ENCODE measurements at places on chromosomes 3 and 15. TPM values are rescaled to one million over a fixed set of nuclear protein-coding genes. Genes with fewer than 3 reads are reported as not detected.

Gene DUOXA2
- not detected for total RNA-seq

Gene GRK7
- not detected for total RNA-seq

Gene GP5
- total RNA-seq, result not detected

Gene GOLGA8G
- not detected for total RNA-seq

Gene COL6A6
- not detected for total RNA-seq

Gene ALDH1A2
- total RNA-seq, result 0.92 TPM

Gene CCDC9B
- total RNA-seq, result 0.19 TPM

Gene TRH
- not detected for total RNA-seq

Gene BSN
- total RNA-seq, result 0.15 TPM

Gene CLSTN2
- total RNA-seq, result 0.05 TPM

Gene GNB5
- 16.8 TPM for total RNA-seq

GRCh38 chr3:98482717-98483482 lies 14.6 kb upstream of the OR5K2 start:
- no peak overlapping the region for H3K4me3 ChIP-seq
- no peaks in the 10 kb centered on the region for H3K4me1 ChIP-seq
- H3K27me3 ChIP-seq, result no peaks in the 10 kb centered on the region
- H3K27ac ChIP-seq, result no peak overlapping the region

- DNase-seq, result no peak
- peaks cover 15% of the 10 kb centered on the region for H3K4me1 ChIP-seq
- H3K27me3 ChIP-seq, result no peaks in the 10 kb centered on the region
- H3K36me3 ChIP-seq, result no peaks in the 10 kb centered on the region
- H3K27ac ChIP-seq, result no peak overlapping the region
Measured at GRCh38 chr15:70526221-70526973, 237.0 kb downstream of the UACA start.

- no peak overlapping the region for H3K27ac ChIP-seq
- H3K4me3 ChIP-seq, result no peak overlapping the region
- H3K27me3 ChIP-seq, result no peaks in the 10 kb centered on the region
- H3K4me1 ChIP-seq, result no peaks in the 10 kb centered on the region
- H3K36me3 ChIP-seq, result peaks cover 7% of the 10 kb centered on the region
- no peak for DNase-seq
Measured at GRCh38 chr3:197546307-197547085, 9.3 kb downstream of the BDH1 start.

DNA sequence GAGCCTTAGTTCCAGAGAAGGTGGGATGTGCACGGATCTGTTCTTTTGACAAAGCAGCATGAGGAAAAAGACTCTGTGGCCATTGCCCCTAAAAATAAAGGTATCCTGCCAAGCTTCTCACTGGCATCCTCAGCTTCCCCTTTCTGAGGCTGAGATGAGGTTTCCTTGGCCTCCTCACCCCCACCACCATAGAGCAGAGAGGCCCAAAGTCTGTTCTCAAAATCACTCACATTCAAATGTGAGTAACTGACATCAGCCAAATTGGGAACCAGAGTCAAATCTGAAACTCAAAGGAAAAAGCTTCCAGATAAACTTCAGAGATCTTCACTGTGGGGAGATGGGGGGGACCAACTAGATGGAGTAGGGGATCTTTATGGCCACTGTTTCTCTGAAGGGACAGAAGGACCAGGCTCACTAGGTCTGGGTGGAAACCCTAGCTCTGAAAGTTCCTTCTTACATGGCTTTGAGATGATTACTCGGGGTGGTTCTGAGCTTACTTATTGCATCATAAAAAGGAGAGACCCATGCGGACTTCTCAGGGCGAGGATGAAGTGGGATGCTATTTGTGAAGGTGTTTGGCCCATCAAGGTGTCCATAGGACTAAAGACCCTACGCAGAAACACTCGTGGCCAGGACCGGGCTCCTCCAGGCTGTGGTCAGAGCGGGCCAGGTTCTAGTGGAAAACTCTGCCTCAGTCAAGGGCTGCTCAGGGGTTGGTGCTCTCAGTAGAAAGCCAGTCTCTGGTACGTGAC lies 61.5 kb upstream of the MEF2A start:
- DNase-seq, result no peak
- no peaks in the 10 kb centered on the region for H3K36me3 ChIP-seq
- H3K27ac ChIP-seq, result peak overlapping the region; percentile 95
- H3K27me3 ChIP-seq, result no peaks in the 10 kb centered on the region
- peaks cover 73% of the 10 kb centered on the region for H3K4me1 ChIP-seq

- DNase-seq, result no peak
- H3K27me3 ChIP-seq, result no peaks in the 10 kb centered on the region
- H3K27ac ChIP-seq, result no peak overlapping the region
- no peak overlapping the region for H3K4me3 ChIP-seq
- H3K4me1 ChIP-seq, result no peaks in the 10 kb centered on the region
Measured at GRCh38 chr3:9826815-9827573, 16.8 kb downstream of the RPUSD3 start.

- H3K4me3 ChIP-seq, result no peak overlapping the region
- no peaks in the 10 kb centered on the region for H3K27me3 ChIP-seq
- no peaks in the 10 kb centered on the region for H3K4me1 ChIP-seq
Measured at GRCh38 chr3:184348057-184348382, 10.6 kb downstream of the FAM131A start.

- no peak overlapping the region for H3K4me3 ChIP-seq
- H3K4me1 ChIP-seq, result peaks cover 59% of the 10 kb centered on the region
- H3K36me3 ChIP-seq, result peaks cover 16% of the 10 kb centered on the region
- no peaks in the 10 kb centered on the region for H3K27me3 ChIP-seq
- no peak overlapping the region for H3K27ac ChIP-seq
Measured at GRCh38 chr15:100926258-100926657, 7.1 kb downstream of the LRRK1 start.

- H3K27ac ChIP-seq, result no peak overlapping the region
- H3K36me3 ChIP-seq, result no peaks in the 10 kb centered on the region
- no peak for DNase-seq
- no peak overlapping the region for H3K4me3 ChIP-seq
- no peaks in the 10 kb centered on the region for H3K27me3 ChIP-seq
- H3K4me1 ChIP-seq, result no peaks in the 10 kb centered on the region
Measured at GRCh38 chr3:31013090-31013489, 118.6 kb upstream of the GADL1 start.

- H3K27ac ChIP-seq, result no peak overlapping the region
- H3K36me3 ChIP-seq, result no peaks in the 10 kb centered on the region
- peak overlapping the region; percentile 58 for H3K4me3 ChIP-seq
- peaks cover 14% of the 10 kb centered on the region for H3K4me1 ChIP-seq
- no peaks in the 10 kb centered on the region for H3K27me3 ChIP-seq
- DNase-seq, result no peak
Measured at GRCh38 chr15:67967871-67968431, 86.2 kb upstream of the PIAS1 start.

DNA sequence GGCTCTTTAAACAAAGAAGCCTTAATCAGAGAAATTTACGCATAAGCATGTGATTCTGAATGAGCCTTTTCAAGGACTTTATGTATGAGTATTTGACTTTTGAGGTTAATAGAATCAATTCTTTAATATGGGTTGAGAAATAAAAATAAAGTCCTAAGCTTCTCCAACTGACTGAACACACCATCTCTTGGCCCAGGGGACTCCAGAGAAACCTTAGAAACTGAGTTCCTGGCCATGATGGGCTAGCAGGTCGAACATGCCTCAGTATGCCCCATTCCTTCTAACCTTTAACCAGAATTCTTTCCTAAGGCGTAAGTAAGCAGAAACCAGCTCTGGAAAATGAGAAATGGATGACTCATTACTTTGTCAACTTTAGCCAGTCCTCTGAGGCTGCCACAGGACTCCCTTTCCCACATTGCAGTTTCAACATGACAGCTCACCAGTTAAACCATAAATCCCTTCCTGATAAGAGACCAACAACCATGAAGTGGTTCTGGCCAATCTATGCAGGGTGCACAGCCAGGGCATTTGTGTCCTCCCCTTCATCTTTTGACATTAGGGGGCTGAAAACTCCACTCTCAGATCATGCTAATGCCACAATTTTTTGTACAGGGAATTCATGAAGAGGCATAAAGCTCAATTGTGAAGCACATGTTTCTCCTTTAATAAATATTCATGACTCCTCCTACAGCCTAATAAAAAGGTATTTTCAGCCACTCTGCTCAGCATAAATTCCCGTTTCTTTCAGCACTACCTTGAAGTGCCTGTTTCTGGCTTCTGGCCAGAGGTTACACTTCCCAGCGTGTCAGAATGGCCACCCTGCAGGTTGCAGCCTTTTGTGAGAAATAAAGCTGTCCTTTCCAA lies 33.3 kb downstream of the TM4SF18 start:
- H3K27ac ChIP-seq, result no peak overlapping the region
- no peaks in the 10 kb centered on the region for H3K27me3 ChIP-seq
- no peaks in the 10 kb centered on the region for H3K4me1 ChIP-seq
- peak; percentile 16 for DNase-seq

DNA sequence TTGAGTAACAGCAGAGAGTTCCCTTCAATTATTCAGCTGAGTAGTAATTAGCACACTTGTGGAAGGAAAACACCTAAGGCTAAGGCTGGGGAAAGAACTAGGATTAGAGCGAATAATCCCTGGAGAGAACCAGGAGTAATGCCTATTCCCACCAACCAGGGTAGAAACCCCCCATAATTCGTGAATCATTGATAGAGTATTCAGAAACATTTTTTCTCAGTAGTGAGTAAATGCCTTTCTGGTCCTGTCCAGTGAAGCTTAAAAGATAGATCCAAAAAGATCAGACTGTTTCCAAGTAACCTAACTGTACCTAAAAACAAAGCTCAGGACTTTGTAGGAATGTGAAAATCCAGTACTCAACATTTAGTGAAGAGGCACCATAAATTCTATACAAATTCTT lies 71.2 kb downstream of the DGKG start:
- H3K36me3 ChIP-seq, result no peaks in the 10 kb centered on the region
- no peaks in the 10 kb centered on the region for H3K27me3 ChIP-seq
- no peak for DNase-seq
- no peak overlapping the region for H3K27ac ChIP-seq
- no peaks in the 10 kb centered on the region for H3K4me1 ChIP-seq
- H3K4me3 ChIP-seq, result no peak overlapping the region

- H3K27me3 ChIP-seq, result no peaks in the 10 kb centered on the region
- H3K4me3 ChIP-seq, result no peak overlapping the region
- no peaks in the 10 kb centered on the region for H3K36me3 ChIP-seq
- no peak for DNase-seq
- H3K4me1 ChIP-seq, result peaks cover 6% of the 10 kb centered on the region
- no peak overlapping the region for H3K27ac ChIP-seq
Measured at GRCh38 chr3:184011230-184011876, 6.3 kb downstream of the ABCC5 start.

DNA sequence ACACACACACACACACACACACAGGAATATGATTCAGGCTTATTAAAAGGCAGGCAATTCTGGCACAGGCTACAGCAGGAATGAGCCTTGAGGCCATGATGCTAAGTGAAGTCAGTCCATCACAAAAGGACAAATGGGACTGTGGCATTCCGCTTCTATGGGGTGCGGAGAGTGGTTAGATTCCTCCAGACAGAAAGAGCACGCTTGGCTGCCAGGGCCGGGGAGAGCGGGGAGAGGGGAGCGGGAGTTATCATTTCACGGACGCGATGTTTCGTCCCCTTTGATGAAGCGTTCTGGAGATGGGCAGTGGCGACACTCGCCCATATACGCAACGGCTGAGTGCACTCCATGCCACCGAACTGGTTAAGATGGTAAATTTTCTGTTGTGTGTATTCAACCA lies 58.5 kb upstream of the FAM174B start:
- DNase-seq, result no peak
- peak overlapping the region; percentile 64 for H3K4me3 ChIP-seq
- H3K27me3 ChIP-seq, result no peaks in the 10 kb centered on the region

DNA sequence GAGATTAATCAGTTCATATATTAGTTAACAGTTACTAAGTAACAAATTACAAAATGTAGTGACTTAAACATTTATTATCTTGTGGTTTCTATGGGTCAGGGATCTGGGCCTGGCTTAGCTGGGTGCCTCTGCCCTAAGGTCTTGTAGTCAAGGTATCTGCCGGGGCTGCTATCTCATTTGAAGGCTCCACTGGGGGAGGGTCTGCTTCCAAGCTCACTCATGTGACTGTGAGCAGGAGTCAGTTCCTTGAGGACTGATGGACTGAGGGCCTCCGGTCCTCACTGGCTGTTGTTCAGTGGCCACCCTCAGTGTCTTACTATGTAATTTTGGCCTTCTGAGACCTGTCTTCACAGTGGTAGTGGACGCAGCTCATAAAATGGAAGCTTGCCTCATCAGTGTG lies 135.9 kb upstream of the PLXNA1 start:
- H3K36me3 ChIP-seq, result no peaks in the 10 kb centered on the region
- no peak overlapping the region for H3K4me3 ChIP-seq
- no peak overlapping the region for H3K27ac ChIP-seq
- no peak for DNase-seq

DNA sequence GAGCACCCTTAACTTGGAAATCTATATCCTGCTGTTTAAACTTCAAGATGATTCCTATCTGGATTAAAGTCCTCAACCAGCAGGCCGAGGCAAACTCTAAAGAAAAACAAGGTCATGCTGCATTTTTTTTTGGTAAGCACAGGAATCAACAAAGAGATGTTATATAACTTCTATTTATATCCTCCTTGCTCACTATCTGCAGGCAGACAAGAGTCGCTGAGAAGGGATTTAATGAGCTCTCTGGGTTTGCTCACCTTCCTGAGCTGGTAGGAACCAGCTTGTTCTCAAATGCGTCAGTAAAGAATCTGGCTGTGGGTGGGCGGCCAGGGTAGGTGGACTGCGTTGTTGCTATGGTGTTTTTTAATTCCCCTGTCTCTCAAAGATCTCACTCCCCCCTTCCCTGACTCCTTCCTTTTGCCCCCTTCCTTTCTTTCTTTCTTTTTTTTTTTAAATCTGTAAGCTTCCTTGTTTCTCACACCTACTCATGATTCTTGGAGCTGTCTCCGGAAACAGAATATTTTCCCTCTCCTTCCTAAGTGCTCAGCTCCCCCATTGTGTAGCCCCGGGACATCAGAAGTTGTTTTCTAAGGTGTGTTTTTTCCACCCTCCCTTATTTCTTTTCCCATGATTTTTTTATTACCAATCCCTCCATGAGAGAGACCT lies 228.8 kb upstream of the BHLHE40 start:
- H3K27ac ChIP-seq, result peak overlapping the region; percentile 95
- H3K4me1 ChIP-seq, result peaks cover 66% of the 10 kb centered on the region
- H3K4me3 ChIP-seq, result peak overlapping the region; percentile 65
- H3K27me3 ChIP-seq, result no peaks in the 10 kb centered on the region

- no peaks in the 10 kb centered on the region for H3K27me3 ChIP-seq
- no peak overlapping the region for H3K27ac ChIP-seq
- no peaks in the 10 kb centered on the region for H3K4me1 ChIP-seq
- no peak for DNase-seq
- no peak overlapping the region for H3K4me3 ChIP-seq
- no peaks in the 10 kb centered on the region for H3K36me3 ChIP-seq
Measured at GRCh38 chr3:86934851-86935250, 56.1 kb downstream of the VGLL3 start.

DNA sequence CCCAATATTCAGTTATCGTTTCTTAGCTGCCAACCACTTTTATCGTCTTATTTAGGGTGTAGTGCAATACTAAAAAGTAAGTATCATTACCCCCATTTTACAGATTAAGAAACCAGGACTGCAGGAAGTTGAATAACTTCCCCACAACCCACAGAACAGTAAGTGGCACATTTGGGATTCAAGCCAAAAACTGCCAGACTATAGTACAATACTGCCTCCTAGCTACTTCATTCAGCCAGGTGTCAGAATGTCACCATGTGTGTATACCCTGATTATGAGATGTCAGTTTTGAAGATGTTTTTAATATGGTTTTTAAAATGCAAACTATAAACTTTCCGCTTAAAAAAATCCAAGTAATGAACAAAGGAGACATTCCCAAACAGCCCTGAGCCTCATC lies 74.2 kb upstream of the PROK2 start:
- H3K36me3 ChIP-seq, result no peaks in the 10 kb centered on the region
- H3K27me3 ChIP-seq, result peaks cover 2% of the 10 kb centered on the region
- no peak overlapping the region for H3K27ac ChIP-seq
- no peak for DNase-seq
- no peaks in the 10 kb centered on the region for H3K4me1 ChIP-seq
